ENCODE measurements at places on chromosomes 1 and 21.

GRCh38 chr1:186060226-186060625 is 314.8 kb downstream of the TPR start:
- DNase-seq = no peak
- peaks cover 12% of the 10 kb centered on the region for H3K4me1 ChIP-seq
- no peak overlapping the region for H3K27ac ChIP-seq
- no peaks in the 10 kb centered on the region for H3K27me3 ChIP-seq
- H3K4me3 ChIP-seq = no peak overlapping the region

GRCh38 chr21:36788120-36788638 is 89.3 kb downstream of the SIM2 start:
- no peaks in the 10 kb centered on the region for H3K27me3 ChIP-seq
- H3K4me1 ChIP-seq = no peaks in the 10 kb centered on the region
- no peak overlapping the region for H3K4me3 ChIP-seq
- no peak for DNase-seq

GRCh38 chr1:159800177-159800930 is 1.8 kb upstream of the FCRL6 start:
- DNase-seq = no peak
- H3K4me1 ChIP-seq = peaks cover 11% of the 10 kb centered on the region
- H3K4me3 ChIP-seq = no peak overlapping the region

DNA sequence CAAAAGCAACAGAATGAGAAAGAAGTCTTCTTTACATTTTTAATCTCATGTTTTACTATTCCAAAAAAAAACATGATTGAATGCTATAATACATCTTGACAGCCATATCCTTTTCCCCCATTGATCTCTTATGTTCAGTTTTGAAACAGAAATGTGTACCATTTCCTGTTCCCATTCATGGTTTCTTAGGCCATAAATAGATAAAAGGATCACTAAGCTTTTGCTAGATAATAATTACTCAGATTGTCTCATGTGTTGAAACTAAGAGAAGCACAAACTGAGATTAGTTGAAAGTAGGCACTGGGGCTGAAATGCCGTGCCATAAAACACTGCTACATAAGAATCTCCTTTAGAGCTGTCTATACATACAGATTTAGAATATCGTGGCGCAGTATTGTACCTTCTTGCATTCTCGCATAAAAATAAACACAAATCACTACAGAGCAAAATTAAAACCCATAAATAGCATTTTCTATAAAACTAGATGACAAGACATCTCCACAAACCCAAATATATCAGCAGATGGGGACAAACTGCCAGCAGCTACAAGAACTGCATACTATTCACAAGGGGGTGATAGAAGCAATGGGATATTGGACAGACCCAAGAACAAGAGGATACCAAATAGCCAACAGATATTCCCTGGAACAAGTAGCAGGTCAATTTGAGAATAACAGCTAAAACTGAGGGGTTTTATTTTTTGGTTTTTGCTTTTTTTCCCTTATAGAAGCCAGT is 405.3 kb upstream of the PRMT6 start:
- H3K27ac ChIP-seq = no peak overlapping the region
- no peaks in the 10 kb centered on the region for H3K27me3 ChIP-seq
- H3K36me3 ChIP-seq = no peaks in the 10 kb centered on the region
- H3K4me1 ChIP-seq = no peaks in the 10 kb centered on the region
- H3K4me3 ChIP-seq = no peak overlapping the region

- no peaks in the 10 kb centered on the region for H3K36me3 ChIP-seq
- no peak overlapping the region for H3K4me3 ChIP-seq
- DNase-seq = no peak
- no peaks in the 10 kb centered on the region for H3K27me3 ChIP-seq
- H3K4me1 ChIP-seq = no peaks in the 10 kb centered on the region
These were observed 57.6 kb upstream of the CRB1 start for GRCh38 chr1:197210426-197210825.

- no peaks in the 10 kb centered on the region for H3K36me3 ChIP-seq
- H3K4me1 ChIP-seq = peaks cover 7% of the 10 kb centered on the region
- DNase-seq = no peak
- no peaks in the 10 kb centered on the region for H3K27me3 ChIP-seq
- no peak overlapping the region for H3K4me3 ChIP-seq
These were observed 28.2 kb upstream of the CNTN2 start for GRCh38 chr1:205014783-205015182.

- no peak for DNase-seq
- H3K27me3 ChIP-seq = no peaks in the 10 kb centered on the region
- H3K27ac ChIP-seq = no peak overlapping the region
- H3K36me3 ChIP-seq = no peaks in the 10 kb centered on the region
- no peaks in the 10 kb centered on the region for H3K4me1 ChIP-seq
These were observed 47.4 kb downstream of the PLA2G4A start for GRCh38 chr1:186875896-186876835.

DNA sequence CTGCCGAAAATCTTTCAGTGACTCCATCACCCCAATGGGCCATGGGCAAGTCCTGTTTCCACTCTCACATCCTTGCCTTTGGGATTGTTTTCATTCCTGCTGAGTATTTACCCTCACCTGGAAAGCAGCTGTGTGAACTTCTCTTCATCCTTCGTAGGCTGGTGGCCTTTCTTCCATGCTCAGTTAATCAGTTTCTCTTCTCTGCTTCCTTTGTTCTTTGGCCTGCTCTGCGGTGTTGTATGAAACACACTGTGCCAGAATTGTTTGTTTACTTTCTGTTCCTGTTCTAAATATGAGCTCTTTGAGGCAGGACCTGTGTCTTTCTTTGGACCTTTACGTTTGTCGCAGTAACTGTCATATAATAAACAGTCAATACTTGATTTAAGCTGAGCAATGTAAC is 48.6 kb downstream of the ITSN1 start:
- DNase-seq = no peak
- no peaks in the 10 kb centered on the region for H3K36me3 ChIP-seq
- H3K27ac ChIP-seq = no peak overlapping the region
- peaks cover 1% of the 10 kb centered on the region for H3K4me1 ChIP-seq

DNA sequence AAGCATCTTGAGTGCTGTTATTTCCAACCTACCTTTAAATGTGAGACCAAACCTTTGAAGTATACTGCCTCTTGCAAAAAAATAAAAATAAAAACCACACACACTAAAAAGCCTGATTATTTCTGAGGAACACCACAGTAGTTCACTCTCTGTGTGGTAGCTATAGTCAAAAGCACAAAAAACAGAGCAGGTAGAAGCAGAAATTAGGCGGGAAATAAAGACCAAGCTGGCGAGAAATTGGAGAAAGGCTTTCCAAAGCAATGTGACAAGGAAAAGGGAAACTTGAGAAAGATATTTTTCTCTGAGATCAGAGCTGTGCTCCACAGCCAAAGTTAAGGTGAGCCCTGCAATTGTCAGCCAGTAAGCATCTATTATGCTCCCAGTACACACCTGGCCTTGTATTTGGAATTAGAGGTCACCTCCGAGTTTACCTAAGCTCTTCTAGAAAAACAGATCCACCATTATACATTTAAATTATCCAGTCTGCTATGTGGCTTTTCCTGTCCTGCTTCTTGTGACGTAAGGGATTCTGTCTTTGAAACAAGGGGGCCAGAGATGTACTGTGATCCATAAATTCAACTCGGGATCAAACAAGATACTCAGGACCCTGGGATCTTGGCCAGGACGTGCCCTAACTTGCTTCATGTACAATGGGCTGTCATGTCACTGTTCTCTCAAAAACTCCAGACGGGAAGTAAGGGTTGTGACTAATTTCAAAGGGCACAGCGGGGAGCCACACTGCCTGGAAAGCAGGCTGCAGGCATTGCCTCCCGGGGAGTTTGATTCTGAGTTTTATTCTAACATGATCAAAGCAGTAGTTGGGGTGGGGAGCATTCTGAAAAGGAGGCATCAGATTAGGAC is 39.8 kb upstream of the RAB4A start:
- no peaks in the 10 kb centered on the region for H3K36me3 ChIP-seq
- H3K4me1 ChIP-seq = peaks cover 42% of the 10 kb centered on the region
- peak overlapping the region; percentile 77 for H3K27ac ChIP-seq
- no peak overlapping the region for H3K4me3 ChIP-seq
- DNase-seq = no peak
- no peaks in the 10 kb centered on the region for H3K27me3 ChIP-seq

DNA sequence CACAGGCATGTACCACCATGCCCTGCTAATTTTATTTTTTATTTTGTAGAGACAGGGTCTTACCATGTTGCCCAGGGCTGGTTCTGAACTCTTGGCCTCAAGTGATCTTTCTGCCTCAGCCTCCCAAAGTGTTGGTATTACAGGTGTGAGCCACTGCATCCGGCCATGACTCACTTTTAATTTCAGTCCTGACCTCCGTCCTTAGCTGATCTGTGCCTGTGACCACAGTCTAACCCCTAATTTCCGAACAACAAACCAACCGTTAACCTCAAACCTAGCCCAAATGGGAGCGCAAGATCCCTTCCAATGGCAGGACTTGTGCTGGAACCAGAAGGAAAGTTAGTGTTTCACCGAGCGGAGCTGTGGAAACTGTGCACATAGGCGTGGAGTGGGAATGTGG is 29.3 kb upstream of the MAN1C1 start:
- no peaks in the 10 kb centered on the region for H3K36me3 ChIP-seq
- H3K27ac ChIP-seq = no peak overlapping the region
- H3K27me3 ChIP-seq = no peaks in the 10 kb centered on the region
- H3K4me1 ChIP-seq = peaks cover 12% of the 10 kb centered on the region
- H3K4me3 ChIP-seq = no peak overlapping the region
- no peak for DNase-seq

DNA sequence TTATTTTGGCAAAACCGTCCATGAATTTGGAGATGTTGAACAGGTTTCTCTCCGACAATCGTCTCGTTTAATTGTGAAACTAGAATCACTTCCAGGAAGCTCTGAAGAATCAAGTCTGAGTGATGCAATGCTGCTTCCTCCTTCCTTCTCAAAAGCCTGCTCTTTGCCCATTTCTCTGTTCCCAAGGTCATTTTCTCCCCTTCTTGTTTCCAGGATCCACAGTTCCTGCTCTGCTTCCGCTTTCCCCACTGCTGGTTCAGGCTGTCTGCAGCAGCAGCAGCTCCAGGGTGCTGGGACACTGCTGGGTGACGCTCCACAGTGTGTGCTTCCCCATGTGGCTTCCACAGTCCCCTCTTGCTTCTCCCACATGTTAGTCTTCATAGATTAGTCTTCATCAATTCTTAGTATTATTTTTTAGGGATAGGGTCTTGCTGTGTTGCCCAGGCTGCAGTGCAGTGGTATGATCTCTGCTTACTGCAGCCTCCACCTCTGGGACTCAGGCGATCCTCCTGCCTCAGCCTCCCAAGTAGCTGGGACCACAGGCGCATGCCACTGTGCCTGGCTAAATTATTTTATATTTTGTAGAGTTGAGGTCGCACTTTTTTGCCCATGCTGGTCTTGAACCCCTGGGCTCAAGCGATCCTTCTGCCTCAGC is 156.2 kb downstream of the DYRK1A start:
- H3K27ac ChIP-seq = no peak overlapping the region
- H3K4me1 ChIP-seq = no peaks in the 10 kb centered on the region
- H3K4me3 ChIP-seq = no peak overlapping the region
- H3K36me3 ChIP-seq = no peaks in the 10 kb centered on the region
